Astrocyte of the spinal cord (primary cell): ENCODE measurements at places on chromosomes 11 and 22.

GRCh38 chr22:46575911-46576555 is 38.6 kb upstream of the CELSR1 start:
- DNase-seq = no peak

GRCh38 chr11:7523416-7524210 is 9.8 kb downstream of the PPFIBP2 start:
- no peak for DNase-seq

- no peak for DNase-seq
Measured at GRCh38 chr11:92219476-92219875, 5.1 kb upstream of the FAT3 start.

DNA sequence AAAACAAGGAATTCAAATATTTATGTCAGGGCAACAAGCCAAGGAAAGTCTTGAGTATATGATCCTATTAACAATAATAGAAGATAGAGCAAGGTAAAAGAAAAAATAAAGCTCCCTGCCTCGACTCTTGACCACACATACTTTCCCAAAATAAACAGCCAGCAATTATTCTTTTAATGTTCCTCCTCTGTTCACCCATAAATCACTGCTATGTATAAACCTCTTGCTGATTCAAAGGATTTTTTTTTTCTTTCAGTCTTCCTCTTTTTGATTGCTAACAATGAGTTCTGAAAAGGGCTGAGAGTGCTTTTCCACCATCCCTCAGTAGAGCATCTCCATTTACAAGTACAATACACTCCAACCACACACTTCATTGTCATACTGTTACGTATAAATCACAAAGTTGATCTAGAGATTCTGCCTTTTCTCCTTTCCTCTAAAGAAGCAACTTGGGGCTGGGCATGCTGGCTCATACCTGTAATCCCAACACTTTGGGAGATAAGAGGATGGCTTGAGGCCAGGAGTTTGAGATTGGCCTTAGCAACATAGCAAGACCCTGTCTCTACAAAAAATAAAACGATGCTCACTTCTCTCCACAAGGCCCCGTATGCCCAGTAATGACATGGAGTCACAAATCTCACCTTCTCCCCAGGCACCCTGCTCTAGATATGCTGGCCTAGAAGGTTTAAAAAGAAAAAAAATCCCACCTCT is 24.0 kb downstream of the RAB30 start:
- peak; percentile 43 for DNase-seq

- peak; percentile 39 for DNase-seq
Measured at GRCh38 chr11:116217006-116217405, 555.8 kb downstream of the BUD13 start.

DNA sequence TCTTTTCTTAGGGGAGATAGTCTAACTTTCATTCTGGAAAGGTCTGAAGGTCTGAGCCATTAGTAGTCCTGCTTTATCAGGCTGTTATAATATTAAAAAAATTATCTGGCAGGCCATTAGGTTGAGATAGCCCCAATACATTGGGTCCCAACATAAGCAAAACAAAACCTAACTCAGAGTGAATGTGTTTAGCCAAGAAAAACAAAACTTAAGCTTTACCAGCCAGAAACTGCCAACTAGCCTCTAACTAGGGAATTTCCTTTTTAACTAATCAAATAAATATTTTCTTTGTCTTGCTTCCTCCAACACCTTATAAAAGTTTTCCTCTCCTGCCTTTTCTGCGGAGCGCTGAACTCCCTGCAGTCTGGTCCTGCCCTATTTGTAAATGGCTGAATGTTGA is 1137.7 kb upstream of the CNTN5 start:
- peak; percentile 20 for DNase-seq

DNA sequence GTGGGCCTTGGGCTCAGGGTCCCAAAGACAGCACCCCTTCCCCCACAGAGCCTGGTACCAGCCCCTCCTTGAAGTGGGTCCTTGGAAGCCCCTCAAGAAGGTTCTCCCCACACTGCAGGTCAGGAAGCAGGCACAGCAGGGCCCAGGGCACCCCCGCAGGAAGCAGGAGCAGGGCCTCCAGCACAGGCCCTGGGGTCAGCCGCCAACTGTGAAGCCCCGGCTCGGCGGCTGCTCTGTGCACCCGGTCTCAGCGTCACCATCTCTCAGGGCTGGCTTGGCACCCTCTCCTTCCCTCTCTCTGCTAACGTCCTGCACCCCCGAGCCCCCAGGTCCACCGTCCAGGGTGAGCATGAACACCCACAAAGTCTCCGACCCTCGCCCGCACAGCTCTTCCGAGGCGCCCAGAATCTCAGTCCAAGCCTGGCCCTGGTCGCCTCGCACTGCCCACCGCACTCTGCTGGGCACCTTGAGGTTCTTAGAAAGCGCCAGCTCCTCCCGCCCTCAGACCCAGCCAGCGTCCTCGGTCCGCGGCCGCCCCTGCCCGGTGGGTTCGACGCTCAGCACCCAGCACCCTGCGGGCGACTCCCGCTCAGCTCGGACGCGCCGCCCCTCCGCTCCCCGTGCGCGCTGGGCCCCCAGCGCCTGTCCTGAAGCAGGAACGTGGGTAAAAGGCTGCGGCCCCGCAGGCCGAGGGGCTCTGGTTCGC is 1.4 kb upstream of the SIGIRR start:
- no peak for DNase-seq

- DNase-seq = peak; percentile 44
Measured at GRCh38 chr11:86176165-86176884, 68.2 kb upstream of the EED start.

DNA sequence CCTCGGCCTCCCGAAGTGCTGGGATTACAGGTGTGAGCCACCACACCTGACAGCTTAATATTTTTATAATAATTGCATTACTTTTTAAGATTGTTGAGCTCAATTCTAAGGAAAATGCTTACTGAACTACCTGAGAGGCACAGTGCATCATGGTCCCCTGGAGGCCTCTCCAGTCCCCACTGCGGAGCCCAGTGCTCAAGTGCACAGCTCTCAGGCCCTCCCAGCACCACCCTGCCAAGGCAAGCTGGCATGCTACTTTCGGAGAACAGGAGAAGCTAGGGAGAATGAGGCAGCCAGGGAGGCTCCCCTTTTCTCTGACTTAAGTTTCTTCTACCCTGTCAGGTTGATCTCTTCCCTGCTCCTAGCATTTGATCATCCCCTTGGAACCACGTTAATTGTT is 64.2 kb upstream of the CECR2 start:
- DNase-seq = no peak

- peak; percentile 5 for DNase-seq
Measured at GRCh38 chr11:104191124-104191523, 27.2 kb upstream of the PDGFD start.

DNA sequence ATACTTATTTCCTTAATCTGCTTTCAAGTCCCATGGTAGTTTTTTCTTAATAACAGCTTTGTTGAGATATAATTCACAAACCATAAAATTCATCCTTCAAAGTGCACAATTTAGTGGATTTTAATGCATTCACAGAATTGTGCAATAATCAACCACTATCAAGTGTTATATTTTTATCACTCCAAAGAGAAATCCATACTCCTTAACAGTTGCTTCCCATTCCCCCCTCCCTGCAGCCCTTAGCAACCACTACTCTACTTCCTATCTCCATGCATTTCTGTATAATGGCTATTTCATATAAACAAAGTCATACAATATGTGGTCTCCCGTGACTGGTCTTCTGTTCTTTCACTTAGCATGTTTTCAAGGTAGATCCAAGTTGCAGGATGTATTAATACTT is 18.8 kb upstream of the NUP50 start:
- no peak for DNase-seq
